ENCODE measurements at places on chromosomes 2 and 18.

DNA sequence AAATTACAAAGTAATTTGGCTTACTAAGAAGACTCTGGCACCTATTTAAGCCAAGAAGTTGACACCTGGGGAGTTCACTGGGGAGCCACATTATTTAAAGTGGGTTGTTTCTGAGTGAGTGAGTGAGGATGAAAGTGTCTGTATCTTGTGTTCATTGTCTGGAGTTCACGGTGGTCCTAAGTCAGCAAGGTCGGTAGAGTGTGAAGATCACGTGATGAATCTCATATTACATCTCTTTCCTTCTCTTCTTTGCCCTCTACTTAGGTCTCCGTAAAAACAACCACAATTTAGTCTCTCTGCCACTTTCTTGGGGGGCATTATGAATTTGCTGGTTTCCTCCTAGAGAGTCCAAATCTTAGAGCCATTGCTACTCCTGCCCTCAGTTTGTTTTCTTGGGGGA lies 67.8 kb downstream of the DIS3L2 start:
- DNase-seq, result no peak

DNA sequence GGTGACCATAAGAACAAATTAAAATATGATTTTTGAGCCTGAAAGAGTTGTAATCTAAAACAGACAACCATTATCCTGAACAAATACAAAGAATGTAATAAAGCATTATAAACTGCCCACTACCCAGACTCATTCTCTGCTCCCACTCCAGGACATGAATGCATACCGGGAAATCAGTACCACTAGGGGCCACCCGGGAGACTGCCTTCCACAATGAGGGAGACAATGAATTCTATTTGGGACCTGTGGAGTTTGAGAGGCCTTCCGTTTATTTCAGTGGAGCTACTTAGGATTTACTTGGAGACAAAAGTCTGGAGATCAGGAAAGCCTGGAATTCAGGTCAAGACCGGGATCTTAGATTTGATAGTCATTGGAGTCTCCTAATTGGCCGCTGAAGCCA lies 50.0 kb downstream of the NAB1 start:
- no peak for DNase-seq

GRCh38 chr2:25514043-25514637 lies 159.2 kb downstream of the DTNB start:
- DNase-seq, result no peak

GRCh38 chr2:126802316-126802715 lies 96.4 kb upstream of the TEX51 start:
- no peak for DNase-seq

DNA sequence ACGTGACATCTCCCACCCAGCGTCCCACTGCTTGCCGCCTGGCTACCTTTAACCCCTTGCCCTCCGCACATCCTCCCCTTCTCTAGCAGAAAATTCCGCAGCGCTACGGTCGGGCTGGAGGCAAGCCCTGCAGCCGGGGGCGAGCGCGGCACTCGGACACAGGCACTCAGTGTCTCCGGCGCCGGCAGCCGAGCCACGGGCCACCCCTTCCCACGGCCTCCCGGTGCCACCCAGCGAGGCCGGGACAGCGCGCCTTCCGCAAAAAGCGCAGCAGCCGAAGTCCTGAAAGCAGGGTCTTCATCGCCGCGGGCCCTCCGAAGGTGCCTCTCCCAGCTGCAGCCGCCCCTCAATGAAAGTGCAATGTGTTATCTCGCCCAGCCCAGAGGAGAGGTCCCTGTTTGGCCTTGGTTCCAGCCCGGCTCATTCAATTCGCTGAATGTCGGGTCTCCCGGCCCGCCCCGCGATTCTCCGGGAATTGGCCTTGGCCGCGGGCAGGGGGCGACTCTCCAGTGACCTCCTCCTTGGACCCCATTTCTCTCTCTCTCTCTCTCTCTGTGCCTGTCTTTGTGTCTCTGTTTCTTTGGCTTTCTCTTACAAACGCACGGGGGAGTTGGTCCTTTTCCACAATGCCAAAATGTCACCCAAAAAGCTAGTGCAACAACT lies 1.1 kb downstream of the DLGAP1 start:
- DNase-seq, result no peak

- no peak for DNase-seq
These were observed 485.8 kb downstream of the STK39 start for GRCh38 chr2:167761465-167762136.

DNA sequence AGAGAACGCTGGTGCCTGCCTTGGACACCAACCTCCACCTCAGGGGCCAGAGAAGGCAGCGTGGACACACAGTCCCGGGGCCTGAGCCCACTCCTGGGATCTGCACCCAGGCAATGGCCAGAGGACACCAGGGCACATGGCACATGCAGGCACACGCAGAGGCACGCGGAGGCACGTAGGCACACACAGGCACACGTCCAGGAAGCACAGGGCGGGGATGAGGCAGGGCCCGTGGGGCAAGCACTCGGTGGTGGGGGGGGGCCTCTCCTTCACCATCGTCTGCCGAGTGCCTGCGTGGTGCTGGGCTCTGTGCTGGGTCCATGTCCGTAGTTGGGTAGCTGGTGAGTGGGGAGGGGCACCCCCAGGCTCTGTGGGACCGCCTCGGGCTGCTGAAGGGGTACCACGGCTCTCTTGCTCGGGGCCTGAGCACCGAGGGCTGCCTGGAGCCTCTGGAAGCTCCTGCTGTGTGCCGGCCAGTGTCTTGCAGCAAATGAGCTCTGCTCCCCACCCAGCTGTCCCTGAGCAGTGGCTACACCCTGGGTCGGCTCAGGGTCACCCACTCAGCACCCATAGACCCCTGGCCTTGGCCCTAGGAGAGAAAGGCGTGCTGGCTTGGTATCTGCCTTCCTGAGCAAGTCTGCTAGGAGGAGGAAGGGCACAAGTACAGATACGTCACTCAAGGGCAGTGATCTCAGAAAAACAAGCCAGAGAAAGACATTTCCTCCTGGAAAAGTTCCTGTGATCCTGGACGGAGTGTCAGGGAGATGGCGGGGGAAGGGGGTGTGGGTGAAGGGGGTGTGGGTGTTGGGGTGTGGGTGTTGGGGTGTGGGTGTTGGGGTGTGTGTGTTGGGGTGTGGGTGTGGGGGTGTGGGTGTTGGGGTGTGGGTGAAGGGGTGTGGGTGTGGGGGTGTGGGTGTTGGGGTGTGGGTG lies 26.4 kb downstream of the RTP5 start:
- DNase-seq, result no peak

- no peak for DNase-seq
These were observed 24.1 kb downstream of the LYPD1 start for GRCh38 chr2:132645722-132646539.

DNA sequence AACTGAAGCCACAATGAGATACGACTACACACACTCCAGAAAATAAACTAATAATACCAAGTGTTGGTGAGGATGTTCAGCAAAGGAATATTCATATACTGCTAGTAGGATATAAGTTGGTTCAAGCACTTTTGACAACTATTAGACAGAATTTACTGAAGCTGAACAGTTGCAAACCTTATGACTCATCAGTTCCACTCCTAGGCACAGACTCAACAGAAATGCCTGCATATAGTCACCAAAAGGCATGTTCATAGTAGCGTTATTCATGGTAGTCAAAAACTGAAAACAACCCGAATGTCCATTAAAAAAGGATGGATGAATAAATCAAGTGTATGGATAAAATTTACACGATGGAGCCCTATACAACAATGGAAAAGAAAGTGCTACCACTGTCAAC lies 232.0 kb downstream of the ANAPC1 start:
- no peak for DNase-seq

GRCh38 chr18:41767960-41768359 lies 187.1 kb upstream of the PIK3C3 start:
- no peak for DNase-seq

DNA sequence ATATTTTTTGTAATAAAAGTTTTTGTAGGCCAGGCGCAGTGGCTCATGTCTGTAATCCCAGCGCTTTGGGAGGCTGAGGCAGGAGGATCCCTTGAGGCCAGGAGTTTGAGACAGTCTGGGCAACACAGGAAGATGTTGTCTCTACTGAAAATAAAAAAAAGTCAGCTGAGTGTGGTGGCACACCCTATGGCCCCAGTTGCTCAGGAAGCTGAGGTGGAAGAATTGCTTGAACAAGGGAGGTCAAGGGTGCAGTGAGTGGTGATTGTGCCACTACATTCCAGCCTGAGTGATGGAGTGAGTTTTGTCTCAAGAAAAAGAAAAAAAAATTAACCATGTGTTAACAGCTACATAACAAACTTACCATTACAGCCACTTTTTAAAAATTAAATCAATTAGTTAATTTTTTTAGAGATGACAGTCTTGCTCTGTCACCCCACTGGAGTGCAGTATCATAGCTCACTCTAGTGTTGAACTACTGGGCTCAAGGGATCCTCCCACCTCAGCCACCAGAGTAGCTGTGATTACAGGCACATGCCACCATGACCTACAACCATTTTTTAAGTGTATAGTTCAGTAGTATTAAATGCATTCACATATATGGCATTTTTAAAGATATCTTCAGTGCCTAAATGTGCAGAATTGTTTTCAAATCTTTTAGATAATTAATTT lies 67.2 kb upstream of the ACYP2 start:
- no peak for DNase-seq

GRCh38 chr18:75545189-75545588 lies 117.7 kb upstream of the SMIM21 start:
- no peak for DNase-seq
